ENCODE measurements at places on chromosomes 3 and 15.

DNA sequence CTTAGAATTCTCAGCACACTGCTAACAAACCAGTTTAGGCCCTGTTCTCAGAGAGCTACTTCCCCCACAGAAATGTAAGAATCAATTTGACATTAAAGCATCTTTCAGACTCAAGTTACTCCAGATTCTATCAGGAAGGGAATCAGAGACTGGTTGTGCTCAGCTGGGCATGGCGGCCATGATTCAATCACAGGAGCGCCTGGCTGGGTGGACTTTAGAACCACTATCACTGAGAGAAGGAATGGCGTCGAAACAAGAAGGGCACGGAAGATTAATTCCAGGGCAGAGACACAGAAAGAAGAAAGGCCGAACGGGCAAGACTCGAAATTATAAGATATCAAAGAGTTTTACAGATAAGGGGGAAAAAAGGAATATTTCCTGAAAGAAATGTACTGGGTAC is 6.2 kb downstream of the TNIK start:
- no peak for DNase-seq

DNA sequence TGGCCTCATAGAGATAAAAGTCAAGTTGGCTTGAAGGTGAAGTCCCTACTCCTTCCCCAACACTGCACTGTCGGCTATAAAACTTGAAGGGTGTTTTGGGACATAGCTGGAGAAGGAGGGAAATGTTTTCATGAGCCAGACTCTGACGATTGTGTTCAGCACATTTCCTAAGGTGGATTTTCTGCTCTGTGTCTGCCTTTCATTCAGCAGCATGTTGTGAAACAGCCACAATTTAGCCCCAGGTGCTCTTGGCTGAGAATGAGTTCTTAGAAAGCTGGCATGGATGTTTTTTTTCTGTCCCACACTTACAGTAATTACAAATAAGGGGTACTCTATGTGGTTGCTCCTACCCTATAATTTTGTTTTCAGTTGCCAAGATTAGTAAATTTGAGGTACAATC is 492.4 kb downstream of the MCTP2 start:
- no peak for DNase-seq

- DNase-seq: no peak
Observed at GRCh38 chr3:186815435-186815834, 9.2 kb upstream of the RFC4 start.

GRCh38 chr3:143081844-143082778 is 37.5 kb upstream of the CHST2 start:
- DNase-seq: peak; percentile 62

DNA sequence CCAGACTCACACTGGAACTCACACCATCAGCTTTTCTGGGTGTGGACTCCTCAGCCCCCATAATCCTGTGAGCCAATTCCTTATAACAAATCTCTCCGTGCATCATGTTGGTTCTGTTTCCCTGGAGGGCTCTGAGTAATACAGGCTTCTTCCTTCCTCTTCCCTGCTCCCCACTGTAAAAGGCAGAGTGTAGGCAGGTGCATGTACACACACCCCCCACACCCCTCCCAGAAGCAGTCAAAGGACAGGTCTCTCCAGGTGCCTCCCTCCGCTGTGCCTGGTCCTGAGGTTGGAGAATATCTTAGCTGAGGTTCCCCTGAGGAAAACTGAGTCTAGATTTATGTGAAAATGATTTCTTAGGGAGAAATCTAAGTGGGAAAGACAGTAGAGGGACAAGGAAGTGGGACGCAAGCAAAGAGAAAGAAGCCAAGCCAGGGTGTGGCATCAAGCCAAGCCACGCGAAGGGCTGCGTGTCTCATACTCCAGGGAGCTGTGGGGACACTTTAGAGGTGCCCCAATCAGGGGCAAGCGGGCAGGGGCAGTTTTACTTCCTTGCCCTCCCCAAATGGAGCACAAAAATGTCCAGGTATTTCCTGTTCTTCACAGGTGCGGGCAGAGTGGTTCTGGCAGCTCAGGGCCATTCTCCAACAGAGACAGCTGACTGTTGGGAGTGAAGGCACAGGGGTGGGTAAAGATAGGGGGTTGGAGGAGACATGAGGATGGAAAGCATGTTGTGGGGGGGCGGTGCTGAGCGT is 86.6 kb downstream of the HMG20A start:
- no peak for DNase-seq

- no peak for DNase-seq
Observed at GRCh38 chr3:9793161-9793781, 389 bp downstream of the ARPC4 start.

GRCh38 chr3:12986521-12986920 is 86.7 kb downstream of the IQSEC1 start:
- no peak for DNase-seq

- DNase-seq: no peak
Observed at GRCh38 chr3:189625572-189625971, 5.6 kb upstream of the TP63 start.

- no peak for DNase-seq
Observed at GRCh38 chr15:79329171-79329611, 18.3 kb downstream of the TMED3 start.
